Activated CD4-positive, alpha-beta T cell treated with anti-CD3 and anti-CD28 coated beads for 24 hours (primary cell): ENCODE measurements at places on chromosomes 7 and 10.

DNA sequence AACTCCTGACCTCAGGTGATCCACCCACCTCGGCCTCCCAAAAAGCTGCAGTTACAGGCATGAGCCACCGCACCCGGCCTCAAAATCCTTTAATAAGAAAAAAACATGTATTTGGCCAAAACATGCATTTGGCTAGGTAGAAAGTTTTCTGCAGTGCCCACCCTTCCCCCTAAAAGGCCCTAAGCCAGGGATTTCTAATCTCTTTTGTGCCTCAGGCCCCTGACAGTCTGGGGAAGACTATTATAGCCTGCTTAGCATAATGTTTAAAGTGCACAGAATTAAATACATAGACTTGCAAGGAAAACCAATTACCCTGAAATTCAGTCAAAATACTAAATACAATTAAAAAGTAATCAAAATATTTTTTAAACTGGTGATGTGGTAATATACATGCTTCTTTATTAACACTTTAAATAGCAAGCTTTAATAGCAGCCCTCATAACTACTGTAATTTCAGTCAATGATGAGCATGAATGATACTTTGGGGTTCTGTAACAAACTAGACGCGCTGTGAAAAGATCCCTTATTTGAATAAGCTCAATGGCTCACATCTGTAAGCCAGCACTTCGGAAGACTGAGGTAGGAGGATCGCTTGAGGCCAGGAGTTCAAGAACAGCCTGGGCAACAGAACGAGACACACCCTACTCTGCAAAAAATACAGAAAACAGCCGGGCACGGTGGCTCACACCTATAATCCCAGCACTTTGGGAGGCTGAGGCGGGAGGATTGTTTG lies 29.9 kb downstream of the SPDYE6 start:
- no peak for DNase-seq

DNA sequence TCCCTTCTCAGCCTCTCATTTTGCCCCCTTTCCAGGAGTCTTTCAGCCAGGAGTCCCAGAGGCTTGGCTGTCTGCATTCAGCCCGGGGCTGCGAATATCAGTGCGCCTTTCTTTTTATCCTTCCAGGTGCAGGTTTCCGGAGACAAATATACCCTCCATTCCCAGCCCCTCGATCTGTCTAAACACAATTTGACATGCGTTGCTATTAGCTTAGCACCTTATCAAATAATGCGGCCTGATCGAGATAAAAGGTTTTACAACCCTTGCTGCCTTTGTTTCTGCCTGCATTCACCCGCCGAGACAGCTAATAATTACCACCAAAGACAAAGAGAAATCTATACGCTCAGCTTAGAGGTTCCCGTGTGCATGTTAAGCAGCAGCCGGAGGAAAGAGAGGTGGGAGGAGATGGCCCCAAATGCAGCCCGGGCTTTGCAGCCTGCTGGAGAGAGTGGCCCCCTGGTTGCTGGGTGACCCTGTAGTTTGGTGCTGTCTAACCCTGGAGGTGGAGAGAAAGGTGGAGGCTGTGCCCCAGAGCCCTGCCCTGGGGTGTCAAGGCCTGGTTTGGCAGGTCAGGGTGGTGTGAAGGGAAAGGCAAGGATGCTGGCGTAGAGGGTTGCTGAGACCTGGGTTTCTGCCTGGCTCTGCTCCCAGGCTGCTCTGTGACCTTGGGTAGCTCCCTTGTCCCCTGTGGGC lies 185.3 kb downstream of the RPS24 start:
- DNase-seq: no peak

DNA sequence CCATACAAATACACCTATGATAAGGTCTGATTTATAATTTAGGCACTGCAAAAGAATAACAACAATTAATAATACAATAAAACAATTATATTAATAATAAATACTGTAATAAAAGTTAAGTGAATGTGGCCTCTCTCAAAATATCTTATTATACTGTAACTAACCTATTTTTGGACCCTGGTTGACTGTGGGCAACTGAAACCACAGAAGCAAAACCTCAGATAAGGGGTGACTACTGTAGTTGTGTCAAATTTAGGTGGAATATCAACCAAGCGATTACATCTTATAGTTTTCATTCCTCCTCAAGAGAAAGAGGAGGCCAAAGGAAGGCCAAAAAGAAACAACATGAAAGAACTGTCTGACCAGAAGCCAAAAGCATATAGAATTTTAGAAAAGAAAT lies 103.9 kb downstream of the SKAP2 start:
- no peak for DNase-seq

DNA sequence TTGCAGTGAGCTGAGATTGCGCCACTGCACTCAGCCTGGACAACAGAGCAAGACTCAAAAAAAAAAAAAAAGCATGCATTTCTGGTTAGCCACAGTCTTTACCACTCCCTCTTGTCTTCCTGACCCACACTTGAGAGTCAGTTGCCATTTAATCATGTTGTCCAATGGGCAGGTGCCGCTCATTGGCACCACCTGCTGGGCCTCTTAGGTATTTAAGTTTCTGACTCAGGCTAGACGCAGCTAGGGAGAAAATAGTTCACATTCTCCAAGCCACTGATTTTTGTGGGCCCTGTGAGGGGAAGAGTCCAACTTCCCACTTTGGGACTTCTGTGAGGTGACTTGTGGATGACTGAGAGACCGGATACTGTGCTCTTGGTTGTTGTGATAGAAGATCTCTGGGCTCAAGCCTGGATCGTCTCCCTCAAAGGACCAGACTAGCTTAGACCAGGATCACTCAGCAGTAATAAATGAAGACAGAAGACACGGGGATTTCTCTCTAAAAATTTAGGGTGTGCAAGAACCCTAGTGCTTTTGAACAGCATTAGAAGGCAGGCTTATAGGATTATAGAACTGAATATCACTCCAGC lies 26.8 kb upstream of the SORCS3 start:
- peak; percentile 13 for DNase-seq

- peak; percentile 21 for DNase-seq
Measured at GRCh38 chr10:31353574-31353973, 34.6 kb downstream of the ZEB1 start.

DNA sequence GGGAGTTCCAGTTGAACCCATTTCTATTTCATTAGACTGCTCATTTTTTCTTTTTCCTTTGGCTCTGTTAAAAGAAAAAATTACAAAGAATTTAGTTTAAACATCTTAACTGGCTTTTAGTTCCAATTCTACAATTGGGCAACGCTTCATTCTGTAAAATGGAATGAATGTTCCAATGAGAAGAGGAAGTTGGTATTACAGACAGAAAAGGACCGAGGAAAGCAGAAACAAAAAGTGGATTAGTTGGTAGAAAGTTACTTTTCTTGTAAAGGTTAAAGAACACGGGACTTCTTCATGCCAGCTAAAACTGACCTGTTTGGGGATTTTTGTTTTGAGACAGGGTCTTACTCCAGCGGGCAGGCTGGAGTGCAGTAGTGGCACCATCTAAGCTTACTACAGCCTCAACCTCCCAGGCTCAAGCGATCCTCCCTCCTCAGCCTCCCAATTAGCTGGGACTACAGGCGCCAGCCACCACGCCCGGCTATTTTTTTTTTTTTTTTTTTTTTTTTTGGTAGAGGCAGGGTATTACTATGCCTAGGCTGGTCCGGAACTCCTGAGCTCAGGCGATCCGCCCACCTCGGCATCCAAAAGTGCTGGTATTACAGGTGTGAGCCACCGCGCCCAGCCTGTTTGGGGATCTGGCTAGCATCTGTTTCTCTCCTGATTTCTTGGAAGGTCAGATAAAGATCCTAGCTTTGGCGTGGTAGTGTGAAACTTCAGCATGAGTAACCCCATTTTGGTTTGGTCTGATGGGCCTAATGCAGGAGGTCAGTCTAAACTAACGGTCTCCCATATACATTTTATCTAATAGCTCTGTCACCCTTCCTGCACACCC lies 1.3 kb upstream of the VDAC2 start:
- no peak for DNase-seq
